T follicular helper cell (primary cell): ENCODE measurements at places on chromosomes 12 and 14.

DNA sequence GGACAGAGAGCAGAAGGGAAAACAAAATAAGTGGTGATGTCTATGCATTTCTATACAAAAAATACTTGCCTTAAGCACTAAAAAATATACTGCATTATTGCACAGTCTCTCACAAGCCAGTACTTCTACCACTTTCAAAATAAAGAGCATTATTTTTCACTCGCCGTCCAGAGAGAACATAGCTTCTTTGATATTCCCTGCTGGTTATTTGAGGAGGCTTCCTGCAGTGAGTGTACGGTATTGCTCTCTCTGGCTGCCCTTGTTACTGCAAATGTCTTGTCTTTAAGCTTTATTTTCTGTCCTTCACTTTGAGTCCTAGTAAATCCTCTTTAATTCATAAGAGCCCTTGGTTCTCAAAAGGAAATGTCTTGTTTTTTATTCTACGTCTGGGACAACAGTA, 81.1 kb downstream of the EML1 start:
- DNase-seq: no peak

- DNase-seq: no peak
These were observed 22.8 kb downstream of the ITPK1 start for GRCh38 chr14:93092606-93093556.

DNA sequence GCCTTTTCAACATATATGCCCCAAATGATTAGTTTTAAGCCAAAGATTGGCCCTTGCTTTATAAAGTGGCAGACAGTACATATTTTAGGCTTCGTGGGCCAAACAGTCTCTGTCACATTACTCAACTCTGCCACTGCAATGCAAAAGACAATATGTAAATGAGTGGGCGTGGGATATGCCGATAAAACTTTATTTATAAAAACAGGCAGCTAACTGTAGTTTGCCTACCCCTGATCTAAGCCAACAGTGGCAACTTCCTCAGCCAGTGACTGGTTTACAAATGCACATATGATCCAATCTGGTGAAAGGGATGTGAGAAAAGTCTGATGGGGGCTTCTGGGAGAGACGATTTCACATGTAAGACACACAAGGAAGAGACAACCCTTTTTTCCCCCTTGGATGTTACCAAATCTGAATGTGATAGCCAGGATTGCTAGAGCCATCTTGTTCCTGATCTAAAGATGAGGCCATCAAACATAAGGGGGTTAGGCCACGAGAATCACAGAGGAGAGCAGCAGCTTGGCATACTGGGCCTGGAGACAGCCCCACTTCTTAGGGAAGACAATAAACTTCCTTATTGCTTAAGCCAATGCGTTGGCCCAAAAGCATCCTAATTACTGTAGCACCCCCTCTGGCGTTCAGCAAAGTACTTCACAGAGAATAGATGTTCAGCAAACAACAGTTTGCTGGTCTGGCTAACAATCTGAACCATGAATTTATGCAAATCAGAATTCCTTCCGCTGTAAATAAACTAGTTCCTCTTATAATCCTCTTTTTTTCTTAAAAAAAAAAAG, 75.2 kb upstream of the TMCC3 start:
- no peak for DNase-seq

DNA sequence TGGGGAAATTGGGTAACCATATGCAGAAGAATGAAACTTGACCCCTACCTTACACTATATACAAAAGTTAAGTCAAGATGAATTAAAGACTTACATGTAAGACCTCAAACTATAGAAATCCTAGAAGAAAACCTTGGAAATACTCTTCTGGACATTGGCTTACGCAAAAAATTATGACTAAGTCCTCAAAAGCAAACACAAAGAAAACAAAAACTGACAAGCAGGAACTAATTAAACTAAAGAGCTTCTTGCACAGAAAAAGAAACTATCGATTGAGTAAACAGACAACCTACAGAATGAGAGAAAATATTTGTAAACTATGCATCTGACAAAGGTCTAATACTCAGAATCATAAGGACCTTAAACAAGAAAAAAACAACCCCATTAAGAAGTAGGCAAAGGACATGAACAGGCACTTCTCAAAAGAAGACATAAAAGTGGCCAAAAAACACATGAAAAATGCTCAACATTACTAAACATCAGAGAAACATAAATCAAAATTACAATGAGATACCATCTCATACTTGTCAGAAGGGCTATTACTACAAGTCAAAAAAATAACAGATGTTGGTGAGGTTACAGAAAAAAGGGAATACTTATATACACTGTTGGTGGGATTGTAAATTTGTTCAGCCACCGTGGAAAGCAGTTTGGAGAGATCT, 37.0 kb upstream of the CFAP54 start:
- no peak for DNase-seq

GRCh38 chr12:40225984-40226602, 1.3 kb downstream of the LRRK2 start:
- DNase-seq: no peak

DNA sequence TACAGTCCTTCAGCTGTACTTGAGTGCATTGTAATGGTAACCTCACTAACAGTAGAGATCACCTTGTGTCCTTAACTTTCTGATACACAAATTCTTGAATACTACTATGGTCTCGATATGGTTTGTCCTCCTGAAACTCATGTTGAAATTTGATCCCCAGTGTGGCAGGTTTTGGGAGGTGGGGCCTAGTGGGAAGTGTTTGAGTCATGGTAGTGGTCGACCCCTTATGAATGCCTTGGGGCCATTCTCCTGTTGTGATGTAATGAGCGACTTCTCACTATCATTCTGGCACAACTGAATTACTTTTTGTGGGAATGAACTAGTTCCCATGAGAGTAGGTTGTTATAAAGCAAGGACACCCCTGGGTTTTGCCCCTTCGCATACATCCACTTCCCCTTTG, 52.3 kb downstream of the IPO8 start:
- no peak for DNase-seq

- no peak for DNase-seq
These were observed 11.3 kb downstream of the GCN1 start for GRCh38 chr12:120183211-120183631.

DNA sequence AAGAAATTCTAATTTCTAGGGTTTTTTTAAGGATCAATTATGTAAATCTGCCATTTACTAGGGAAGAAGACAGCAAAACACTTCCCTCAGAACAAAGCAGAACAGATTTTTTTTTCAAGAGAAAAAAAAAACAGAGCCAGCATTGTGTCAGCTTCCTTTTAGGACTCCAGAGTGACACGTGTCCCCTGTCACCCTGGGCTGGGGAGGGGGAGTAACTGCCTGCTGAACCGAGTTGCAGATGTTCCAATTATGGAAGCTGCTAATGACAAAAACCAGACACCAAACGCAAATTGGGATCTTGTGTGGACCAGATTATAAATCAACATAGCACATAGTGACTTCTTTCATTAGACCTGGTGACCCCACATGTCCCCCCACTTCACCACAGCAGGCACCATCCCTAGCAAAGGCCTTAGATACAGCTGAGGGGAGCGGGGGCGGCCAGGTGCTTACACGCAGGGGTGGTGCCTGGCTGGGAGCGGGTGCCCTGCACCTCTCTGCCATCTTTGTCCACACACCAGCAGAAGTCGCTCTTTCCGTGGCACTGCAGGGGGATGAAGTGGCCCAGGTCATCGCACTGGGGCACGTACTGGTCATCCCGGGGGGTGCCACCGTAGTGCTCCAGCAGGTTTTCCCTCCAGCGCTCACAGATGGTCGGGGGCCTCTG, 25.4 kb downstream of the RTRAF start:
- DNase-seq: no peak

DNA sequence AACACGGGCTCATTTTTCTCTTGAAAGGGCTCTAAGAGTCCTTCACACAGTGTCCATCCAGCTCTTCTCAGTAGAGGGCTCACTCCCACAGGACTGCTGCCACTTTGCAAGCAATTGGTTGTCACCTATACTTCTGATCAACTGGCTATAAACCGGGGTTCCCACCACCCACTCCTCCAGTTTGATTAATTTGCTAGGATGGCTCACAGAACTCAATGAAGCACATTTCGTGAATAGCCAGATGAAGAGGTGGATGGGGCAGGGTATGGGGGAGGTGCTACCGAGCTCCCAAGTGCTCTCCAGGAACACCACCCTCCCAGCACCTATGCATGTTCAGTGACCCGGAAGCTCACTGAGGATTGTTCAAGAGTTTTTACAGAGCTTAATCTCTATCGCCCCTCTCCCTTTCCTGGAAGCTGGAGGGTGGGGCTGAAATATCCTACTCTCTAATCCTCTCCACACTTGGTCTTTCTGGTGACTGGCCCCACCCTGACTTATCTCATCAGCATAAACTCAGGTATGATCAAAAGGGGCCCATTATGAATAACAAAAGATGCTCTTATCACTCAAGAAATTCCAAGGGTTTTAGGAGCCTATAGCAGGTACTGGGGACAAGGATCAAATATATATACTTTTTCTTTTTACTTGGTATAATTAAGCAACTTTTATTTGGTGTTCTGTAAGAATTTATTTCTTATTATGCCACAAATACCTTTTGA, 13.9 kb upstream of the EGLN3 start:
- no peak for DNase-seq

- no peak for DNase-seq
These were observed 156.1 kb downstream of the SLC38A4 start for GRCh38 chr12:46669720-46670119.
